ENCODE measurements at places on chromosomes 13 and 19. TPM values are rescaled to one million over a fixed set of nuclear protein-coding genes. Genes with fewer than 3 reads are reported as not detected.
A peak's percentile ranks its signal among the peaks of the same experiment; 100 is the strongest.

DNA sequence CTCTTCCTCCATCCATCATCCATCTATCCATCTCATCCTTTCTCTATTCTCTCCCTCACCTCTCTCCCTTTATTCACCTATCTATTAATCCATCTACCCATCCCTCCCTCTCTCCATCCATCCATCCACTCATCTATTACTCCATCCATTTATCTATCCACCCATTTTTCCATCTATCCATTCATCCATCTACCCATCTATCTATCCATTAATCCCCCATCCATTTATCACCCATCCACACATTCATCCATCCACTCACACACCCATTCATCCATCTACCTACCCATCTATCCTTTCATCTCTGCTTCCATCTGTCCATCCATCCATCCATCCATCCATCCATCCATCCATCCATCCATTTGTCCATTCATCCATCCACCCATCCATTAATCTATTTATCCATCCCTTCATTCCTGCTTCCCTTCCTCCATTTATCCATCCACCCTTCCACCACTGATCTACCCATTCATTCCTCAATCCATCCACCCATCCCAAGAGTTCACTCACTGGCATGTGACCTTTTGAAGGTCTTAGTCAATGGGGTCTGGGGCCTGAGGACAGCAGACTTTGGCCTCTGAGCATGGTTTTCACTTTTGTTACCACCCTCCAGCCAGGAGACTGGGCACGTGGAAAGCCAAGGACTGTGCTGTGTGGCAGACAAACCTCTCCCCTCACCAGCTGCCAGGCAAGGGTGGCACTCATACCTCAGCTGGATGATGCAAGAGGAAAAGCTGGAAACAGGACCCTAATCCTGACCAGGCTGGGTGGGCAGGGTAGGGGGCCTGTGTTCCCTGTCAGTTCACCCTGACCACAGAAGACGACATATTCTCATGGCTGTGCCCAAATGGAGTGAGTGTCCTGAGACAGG is 126.7 kb downstream of the URI1 start:
- H3K4me3 ChIP-seq, result no peak overlapping the region
- H3K36me3 ChIP-seq, result no peaks in the 10 kb centered on the region
- H3K27me3 ChIP-seq, result no peaks in the 10 kb centered on the region
- no peak overlapping the region for H3K27ac ChIP-seq
- DNase-seq, result no peak

ZNF253 gene
- total RNA-seq, result 3.0 TPM

TMEM59L gene
- total RNA-seq, result 6.5 TPM

- no peak overlapping the region for H3K27ac ChIP-seq
- peaks cover 20% of the 10 kb centered on the region for H3K36me3 ChIP-seq
These were observed 9.0 kb downstream of the GCDH start for GRCh38 chr19:12899891-12900518.

RGCC gene
- 93.3 TPM for total RNA-seq

DNA sequence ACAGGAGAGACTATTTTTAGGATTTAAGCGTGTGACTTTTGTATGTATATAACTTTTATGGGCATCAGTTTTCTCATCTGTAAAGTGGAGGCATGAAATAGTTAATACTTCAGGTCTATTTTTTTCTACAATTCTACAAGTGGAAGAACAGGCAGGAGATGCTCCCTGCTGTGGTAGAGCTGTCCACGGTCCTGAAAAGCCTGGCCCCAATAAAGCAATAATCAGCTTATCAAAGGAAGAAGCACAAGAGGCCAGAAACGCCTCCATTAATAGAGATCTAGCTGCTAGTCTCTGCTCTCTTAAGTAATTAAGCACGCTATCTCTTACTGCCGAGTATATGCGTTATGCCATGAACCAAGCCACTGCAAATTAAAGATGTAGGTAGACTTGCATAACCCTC is 28.0 kb upstream of the WASF3 start:
- H3K27ac ChIP-seq, result no peak overlapping the region
- no peaks in the 10 kb centered on the region for H3K4me1 ChIP-seq
- no peak for DNase-seq
- H3K27me3 ChIP-seq, result no peaks in the 10 kb centered on the region

- H3K36me3 ChIP-seq, result no peaks in the 10 kb centered on the region
- no peaks in the 10 kb centered on the region for H3K27me3 ChIP-seq
- no peak overlapping the region for H3K4me3 ChIP-seq
- no peak for DNase-seq
These were observed 62.9 kb downstream of the NHLRC3 start for GRCh38 chr13:39100996-39101738.

DNA sequence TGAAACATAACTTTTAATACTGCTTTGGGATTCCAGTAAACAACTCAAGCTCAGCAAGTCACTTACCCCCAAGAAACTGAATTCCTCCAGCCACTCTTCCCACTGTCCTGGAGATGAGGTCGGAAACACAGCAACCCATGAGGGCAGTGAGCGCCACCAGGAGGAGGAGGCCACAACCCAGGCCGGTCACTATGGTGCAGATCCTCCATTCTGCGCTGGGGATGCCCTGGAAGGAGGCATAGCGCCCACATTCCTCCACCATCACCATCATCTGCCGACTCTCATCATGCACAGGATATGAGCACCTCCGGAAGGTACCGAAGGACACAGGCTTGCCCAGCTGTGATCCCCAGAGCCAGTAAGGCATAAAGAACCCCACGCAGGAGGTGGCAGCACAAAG is 2.2 kb downstream of the LHFPL6 start:
- peak overlapping the region; percentile 82 for H3K4me3 ChIP-seq
- no peaks in the 10 kb centered on the region for H3K36me3 ChIP-seq
- DNase-seq, result peak; percentile 4

GRCh38 chr19:2326699-2327360 is 1.6 kb downstream of the LSM7 start:
- peaks cover 45% of the 10 kb centered on the region for H3K4me1 ChIP-seq
- no peak for DNase-seq
- H3K27ac ChIP-seq, result no peak overlapping the region
- no peak overlapping the region for H3K4me3 ChIP-seq
- H3K27me3 ChIP-seq, result no peaks in the 10 kb centered on the region
- peaks cover 7% of the 10 kb centered on the region for H3K36me3 ChIP-seq

GRCh38 chr13:33874871-33875270 is 56.9 kb downstream of the RFC3 start:
- no peaks in the 10 kb centered on the region for H3K27me3 ChIP-seq
- DNase-seq, result no peak
- no peak overlapping the region for H3K27ac ChIP-seq
- H3K36me3 ChIP-seq, result no peaks in the 10 kb centered on the region
- H3K4me3 ChIP-seq, result no peak overlapping the region
- H3K4me1 ChIP-seq, result no peaks in the 10 kb centered on the region

TYROBP gene
- total RNA-seq, result 247 TPM

MIER2 gene
- total RNA-seq, result 8.8 TPM
